ENCODE measurements at places on chromosomes 16 and 17. TPM values are rescaled to one million over a fixed set of nuclear protein-coding genes. Genes with fewer than 3 reads are reported as not detected.

DNA sequence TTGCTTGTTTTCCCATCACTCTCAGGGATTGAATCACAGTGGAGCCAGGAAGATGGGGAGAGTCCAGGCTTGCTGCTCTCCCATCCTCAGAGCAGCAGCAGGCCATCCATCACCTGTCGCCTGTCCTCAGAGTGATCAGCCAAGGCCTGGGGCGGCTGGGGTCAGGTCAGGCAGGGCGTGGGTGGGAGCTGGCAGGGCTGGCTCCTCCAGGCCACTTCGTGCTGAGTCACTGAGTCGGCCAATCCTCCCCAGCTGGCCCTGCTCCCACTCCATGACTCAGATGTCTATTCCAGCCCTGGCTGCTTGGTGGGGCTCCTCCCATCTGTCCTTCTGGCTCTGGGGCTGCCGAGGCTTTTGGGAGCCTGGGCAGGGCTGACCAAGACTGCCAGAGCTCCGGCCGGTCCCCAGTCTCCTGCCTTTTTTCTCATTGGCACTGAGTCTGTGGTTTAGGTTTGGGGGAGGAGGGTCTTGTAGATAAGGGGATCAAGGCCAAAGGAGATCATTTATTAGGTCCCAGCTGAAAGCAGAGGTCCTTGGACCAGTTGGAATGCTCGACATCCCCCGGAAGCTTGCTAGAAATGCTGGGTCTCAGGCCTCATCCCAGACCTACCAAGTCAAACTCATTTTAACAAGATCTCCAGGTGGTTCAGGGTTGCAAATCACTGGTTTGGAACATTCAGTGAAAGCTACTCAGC, 72.7 kb downstream of the ABCC1 start:
- DNase-seq = peak; percentile 80

GRCh38 chr16:80377096-80377956, 163.5 kb upstream of the DYNLRB2 start:
- no peak for DNase-seq

- no peak for DNase-seq
Observed at GRCh38 chr16:57000271-57001025, 11.1 kb downstream of the NLRC5 start.

- DNase-seq = no peak
Observed at GRCh38 chr17:10171581-10171981, 26.8 kb downstream of the GAS7 start.

GRCh38 chr17:57281887-57282286, 25.6 kb downstream of the MSI2 start:
- no peak for DNase-seq

Gene FMNL1
- 4.1 TPM for total RNA-seq

DNA sequence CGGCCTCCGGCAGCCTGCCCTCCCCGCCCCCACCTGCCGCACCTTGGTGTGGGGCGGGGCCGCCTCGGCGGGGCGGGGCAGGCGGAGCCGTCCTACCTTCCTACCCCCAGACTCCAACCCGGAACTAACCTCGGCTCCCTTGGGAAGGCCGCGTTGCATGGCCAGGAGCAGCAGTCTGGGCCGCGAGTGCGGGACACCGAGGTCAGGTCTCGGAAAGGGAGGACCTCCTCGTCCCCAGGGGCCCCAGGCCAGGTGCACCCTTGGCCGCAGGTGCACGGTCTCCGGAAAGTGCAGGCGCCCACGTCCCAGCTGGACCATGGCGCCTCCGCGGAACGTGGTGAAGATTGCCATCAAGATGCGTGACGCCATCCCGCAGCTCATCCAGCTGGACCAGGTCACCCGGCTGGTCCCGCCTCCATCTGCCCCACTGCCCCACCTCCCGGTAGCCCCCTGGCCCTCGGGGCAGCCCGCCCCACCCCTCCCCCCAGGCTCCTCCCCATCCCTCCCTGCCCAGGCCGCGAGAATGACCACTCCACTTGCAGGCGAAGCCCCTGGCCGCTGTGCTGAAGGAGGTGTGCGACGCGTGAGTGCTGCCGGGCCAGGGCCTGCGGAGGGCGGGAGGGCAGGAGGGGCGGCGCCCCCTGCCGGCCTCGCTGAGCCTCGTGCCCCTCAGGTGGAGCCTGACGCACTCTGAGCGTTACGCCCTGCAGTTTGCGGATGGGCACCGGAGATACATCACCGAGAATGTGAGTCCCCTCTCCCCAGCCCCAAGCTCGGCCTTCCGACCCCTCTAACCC, at the start of gene ELMO3:
ELMO3 (plus strand) TSS at position 121 of the 797 bp plus-strand sequence; CDS start at position 317, 196 bp downstream.
- DNase-seq = peak; percentile 63

DNA sequence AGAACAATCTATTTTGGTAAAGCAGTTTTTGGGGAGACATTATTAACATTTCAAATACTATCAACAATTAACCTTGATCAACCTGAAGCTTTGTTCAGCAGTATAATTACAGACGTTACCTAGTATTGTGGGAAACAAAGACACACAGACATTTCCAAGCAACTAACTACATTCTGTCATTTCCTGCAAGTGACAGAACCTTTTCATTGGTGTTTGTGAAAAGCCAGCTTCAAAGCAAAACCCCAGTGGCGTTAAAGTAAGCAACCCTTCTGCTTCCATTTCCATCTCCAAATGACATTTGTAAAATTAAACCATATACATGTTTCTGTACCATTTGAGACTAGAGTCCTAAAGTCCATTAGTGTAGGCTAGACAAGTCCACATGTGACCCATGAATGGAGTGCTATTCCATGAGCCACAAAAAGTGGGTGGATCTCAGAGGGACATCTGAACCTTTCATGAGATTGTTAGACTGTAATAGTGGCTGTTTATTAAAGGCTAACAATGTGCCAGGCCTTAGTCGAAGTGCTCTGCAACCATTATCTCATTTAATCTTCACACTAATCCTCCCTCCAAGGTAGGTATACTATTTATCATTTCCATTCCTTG, 101.2 kb downstream of the SSH2 start:
- no peak for DNase-seq

DNA sequence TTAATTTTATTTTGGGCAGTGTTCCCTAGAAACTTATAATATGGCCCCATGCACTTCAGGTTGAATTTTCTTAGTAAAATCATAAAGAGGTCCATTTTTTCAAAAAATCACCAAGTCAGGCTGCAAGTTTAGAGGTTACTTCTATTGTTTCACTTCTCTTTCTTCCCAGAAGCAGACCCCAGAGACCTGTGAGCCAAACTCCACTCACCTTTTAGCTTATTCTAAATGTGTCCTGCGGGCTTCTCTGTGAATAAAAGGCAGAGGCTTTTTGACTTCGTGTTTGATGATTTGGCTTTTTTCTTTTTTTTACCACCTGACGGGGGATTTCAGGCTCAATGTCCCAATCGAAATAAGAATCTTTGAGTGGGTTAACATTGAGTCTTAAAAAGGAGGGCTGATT, 7.4 kb downstream of the PRKCB start:
- no peak for DNase-seq

- DNase-seq = no peak
Observed at GRCh38 chr17:77444984-77445759, 304.4 kb downstream of the SEC14L1 start.

All from frontal cortex (tissue), 4 donors.